ENCODE measurements at places on chromosomes 1 and 21.

GRCh38 chr1:173870252-173871075 is 2.3 kb downstream of the ZBTB37 start:
- DNase-seq = peak; percentile 52

DNA sequence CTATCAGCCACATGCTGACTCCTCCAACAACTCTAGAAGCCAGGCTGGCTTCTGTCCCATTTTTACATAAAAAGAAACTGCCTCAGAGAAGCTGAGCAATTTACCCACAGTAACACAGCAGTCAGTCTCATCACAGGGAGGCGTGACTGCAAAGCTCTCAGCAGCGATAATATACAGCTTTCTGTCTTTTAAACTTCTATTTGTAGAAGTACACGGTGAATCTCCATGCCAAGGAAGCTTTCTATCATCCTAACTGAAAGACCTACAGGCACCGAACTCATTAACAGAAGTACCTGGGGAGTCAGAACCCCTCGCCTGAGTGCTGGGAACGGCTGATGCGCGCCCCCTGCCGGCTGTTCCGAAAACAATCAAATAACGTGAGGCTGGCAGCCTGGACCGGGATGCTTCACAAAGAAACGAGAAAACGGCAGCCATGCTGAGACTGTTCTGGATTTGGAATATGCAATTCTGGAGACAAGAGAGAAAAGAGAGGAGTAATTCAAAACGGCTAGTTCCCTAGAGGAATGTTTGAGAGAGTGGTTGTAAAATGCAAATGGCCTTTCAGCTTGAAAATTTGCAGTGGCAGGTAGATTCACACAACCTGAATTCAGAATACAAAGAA is 43.5 kb upstream of the RAB4A start:
- peak; percentile 85 for DNase-seq

DNA sequence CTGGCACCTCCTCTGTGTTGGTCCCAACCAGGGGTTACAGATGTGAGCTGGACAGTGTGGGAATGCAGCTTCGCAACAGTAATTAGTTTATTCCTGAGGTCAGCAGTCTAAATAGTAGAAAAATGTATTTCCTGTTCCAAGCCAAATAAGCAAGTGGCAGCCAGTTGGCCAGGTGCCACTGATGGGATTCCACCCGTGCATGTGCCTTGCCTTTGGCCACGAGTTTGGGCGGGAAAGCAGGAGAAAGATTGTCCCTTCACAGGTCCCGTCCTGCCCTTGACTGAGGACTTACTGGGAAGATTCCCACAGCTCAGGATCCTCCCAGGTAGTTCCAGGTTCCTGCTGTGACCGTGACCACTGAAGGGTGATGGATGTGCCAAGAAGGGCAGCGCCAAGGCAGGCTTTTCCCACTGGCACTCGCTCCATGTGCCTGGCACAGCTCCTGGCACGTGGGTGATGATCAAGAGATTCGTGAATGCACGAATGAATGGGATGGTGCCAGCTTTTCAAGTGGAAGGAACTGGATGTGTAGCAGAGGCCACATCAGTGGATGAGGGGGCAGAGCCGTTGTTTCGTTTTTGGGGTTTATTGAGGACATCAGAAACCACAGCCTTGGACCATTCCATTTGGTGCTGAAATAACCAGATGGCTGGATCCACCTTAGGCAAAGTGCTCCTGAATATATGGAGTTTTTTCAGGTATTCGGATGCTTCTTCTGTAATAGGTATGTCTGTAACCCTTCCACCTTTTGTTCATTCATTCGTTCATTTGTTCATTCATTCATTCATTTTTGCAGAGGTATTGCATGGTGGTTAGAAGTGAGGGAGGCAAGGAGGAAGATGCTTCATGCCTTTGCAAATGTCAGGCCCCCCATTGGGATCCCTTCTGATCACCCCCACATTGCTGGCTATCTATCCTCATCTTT is 62.4 kb upstream of the WNT4 start:
- no peak for DNase-seq

DNA sequence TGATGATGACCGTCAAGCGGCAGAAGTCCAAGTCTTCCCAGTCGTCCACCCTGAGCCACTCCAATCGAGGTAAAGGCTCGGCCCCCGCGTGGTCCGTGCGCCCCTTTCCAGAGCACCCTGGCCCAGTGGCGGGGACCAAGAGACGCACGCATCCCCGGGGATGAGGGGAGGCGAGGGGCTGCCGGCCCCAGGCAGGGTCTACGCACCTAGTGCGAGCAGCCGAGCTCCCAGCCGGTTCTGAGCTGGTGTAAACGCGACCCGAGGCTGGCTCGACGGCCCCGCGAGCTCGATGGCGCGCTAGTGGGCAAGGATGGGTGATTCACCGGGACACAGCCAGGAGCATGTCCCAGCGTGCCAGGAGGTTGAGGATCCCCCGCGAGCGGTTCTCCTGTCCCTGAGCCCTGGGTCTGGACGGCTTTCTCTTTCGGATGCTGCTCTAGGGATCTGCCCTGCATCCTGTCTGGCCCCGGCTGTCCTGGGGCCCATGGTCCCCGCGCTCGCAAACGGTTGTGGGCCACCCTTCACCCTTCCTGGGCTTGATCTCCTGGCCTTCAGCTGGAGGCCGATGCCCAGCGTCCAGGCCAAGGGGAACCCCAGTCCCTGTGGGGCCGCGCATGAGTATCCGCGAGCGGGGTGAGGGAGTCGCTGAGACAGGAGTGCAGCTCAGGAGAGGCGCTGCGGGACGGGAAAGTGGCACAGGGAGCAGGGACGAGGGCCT is 689 bp downstream of the PKP1 start:
- DNase-seq = no peak

GRCh38 chr1:28249013-28249865 is 10.1 kb upstream of the SESN2 start:
- no peak for DNase-seq

DNA sequence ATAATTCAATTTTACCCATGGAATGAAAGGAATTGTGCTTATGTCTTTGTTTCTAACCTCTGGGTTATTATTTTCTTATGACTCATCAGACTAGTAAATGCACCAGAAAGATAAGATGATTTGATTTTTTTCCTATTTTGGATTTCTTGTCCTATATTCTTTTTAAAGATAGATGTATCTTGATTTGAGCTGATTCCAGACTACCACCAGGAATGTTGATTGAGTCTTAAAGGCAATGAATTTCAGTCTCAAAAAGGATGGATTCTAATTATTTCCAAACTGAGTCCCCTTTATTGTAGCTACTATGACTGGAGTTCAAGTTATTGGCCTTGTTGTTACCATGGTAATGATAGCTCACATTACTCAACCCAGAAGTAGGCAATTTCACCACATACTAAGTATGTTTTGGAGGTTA is 95.8 kb upstream of the RGS4 start:
- DNase-seq = no peak

- DNase-seq = no peak
Measured at GRCh38 chr1:17665950-17666720, 89.0 kb upstream of the ACTL8 start.

GRCh38 chr1:101147381-101147780 is 89.4 kb upstream of the S1PR1 start:
- DNase-seq = no peak

DNA sequence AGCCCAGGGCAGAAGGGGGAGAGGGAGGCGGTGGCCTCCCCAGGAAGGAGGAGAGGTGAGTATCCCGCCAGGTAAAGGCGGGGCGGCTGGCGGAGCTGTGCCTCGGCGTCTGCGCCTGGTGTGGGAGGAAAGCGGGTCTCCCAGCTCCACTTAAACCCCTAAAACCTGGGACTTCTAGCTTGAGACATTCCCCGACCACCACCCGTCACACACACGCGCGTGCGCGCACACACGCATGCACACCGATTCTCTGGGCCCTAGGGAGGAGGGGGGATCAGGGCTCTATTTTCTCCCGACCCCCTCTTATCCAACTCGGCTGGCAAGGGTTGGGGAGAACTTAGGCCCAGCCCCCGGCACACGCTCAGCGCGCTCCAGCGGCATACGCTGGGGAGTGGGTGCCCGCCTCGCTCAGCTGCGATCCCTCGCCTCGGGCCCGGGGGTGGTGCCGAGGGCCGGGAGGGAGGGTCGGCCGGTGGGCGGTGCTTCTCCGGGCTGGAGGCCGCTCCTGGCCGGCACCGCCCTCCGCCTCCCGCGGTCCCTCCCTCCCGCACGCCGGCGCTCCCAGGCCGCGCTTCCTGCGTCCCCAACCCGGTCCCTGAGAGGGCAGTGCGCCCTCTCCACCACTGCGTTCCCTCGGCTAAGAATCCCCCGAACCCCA is at the start of gene TMEM51:
TMEM51 (plus strand) TSS at position 564 of the 658 bp plus-strand sequence. CDS start 61,341 bp downstream, outside the sequence.
- DNase-seq = no peak

- DNase-seq = no peak
Measured at GRCh38 chr1:34762474-34763141, 3.1 kb downstream of the GJB4 start.

- DNase-seq = peak; percentile 52
Measured at GRCh38 chr1:212683357-212683722, 16.3 kb downstream of the BATF3 start.

GRCh38 chr1:103267893-103268292 is 159.6 kb upstream of the COL11A1 start:
- no peak for DNase-seq

- no peak for DNase-seq
Measured at GRCh38 chr1:156689953-156690674, 12.9 kb upstream of the NES start.

DNA sequence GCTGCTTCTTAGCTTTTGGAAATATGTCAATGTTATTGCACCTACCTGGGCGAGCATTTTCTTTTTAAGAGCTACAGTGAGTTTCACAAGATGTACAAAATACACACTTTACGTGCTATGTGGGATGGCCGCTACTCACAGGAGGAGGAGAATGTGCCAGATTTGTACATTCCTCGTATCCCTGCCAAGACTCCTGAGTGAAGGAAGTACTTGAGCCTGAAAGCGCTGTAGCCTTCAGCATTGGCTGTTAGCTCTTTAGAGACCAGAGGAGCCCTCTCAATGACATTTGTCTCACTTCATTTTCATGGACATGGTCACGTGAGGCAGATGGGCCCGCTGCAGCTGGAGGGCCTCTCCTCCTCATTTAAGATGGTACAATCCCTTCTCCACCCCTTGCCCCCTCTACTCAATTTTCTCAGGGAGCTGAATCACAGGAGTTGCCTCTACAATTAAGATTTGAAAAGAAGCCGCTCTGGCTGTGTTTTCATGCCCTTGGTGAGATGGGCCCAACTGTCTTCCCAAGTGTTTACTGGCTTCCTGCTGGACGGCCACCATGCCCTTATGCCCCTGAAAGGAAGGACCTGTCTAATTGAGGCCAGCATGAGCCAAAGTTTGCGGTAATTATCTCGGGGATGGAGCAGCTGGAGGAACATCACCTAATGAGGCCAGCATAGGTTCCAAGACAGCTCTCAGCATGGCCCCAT is 442.6 kb downstream of the PRDM2 start:
- no peak for DNase-seq

- DNase-seq = no peak
Measured at GRCh38 chr1:191695865-191696264, 462.4 kb upstream of the RGS18 start.

- DNase-seq = no peak
Measured at GRCh38 chr1:109783436-109783835, 19.7 kb upstream of the EPS8L3 start.

DNA sequence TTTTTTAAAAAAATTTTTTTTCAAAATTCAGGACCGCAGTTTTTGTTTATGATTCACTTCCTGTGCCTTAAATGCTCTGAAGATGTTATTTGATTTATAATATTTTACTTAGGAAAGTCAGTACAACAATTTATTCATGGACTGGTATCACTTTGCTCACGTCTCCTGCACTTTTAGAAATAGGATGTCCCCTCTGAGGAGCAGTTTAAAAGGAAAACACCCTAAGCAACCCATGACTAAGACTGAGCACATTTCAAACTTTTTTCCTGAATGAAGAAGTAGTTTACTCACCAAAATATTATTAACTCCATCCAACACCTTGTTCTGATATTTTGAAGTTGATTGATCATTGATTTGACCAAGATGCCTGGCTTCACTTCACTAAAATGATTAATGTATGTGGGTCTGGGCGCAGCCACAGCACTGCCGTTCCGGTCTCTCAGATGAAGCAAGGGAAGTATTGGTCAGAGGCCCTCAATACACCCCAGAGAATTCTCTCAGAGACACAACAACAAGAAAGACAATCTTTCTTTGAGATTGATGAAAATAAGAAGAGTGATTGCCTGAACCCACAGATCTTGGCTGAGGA is 223.9 kb downstream of the TGFB2 start:
- DNase-seq = no peak

DNA sequence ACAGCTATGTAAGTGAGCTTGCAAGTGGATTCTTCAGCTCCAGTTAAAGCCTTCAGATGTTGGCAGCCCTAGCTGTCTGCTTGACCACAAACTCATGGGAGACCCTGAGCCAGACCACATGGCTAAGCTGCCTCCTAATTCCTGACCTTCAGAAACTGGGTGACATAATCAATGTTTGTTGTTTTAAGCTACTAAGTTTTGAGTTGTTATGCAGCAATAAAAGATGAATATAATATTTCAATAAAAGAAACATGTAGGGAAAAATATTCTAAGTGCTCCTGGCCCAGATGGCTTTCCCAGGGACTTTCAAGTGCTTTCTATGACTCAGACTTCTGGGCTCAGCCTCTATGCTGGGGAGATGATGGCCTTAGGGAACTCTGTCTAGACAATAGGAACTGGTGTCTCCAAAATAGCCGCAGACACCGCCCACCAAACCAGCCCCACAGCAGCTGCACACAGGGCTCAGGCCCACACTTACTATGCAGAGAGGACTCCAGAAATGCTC is 20.3 kb upstream of the AZIN2 start:
- no peak for DNase-seq

DNA sequence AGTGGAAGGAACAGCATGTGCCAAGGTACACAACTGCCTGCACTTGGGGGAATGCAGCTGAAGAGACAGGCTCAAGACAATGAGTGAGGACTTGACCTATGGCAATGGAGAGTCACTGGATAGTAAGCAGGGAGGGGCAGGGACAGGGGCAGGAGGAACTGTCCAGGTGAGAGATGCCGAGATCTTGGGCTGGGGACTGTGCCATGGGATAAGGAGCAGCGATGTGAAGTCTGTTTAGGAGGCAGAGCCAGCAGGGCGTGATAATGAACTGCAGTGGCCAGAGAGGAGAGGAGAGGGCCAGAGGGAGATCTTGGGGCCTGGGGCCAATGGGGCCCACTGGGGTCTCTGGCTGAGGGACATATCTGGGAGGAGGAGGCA is 17.8 kb upstream of the EPB41 start:
- no peak for DNase-seq

GRCh38 chr1:181779343-181779742 is 282.2 kb downstream of the ZNF648 start:
- DNase-seq = no peak

DNA sequence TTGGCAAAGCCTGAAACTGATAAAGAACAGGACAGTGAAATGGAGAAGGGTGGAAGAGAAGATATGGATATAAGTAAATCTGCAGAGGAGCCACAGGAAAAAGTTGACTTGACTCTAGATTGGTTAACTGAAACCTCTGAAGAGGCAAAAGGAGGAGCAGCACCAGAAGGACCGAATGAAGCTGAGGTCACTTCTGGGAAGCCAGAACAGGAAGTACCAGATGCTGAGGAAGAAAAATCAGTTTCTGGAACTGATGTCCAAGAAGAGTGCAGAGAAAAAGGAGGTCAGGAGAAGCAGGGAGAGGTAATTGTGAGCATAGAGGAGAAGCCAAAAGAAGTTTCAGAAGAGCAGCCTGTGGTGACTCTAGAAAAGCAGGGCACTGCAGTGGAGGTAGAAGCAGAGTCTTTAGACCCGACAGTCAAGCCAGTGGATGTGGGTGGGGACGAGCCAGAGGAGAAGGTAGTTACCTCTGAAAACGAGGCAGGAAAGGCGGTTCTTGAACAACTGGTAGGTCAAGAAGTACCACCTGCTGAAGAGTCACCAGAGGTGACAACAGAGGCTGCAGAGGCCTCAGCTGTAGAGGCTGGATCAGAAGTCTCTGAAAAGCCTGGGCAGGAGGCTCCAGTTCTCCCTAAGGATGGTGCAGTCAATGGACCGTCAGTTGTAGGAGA is 16.3 kb downstream of the CCDC17 start:
- no peak for DNase-seq
